ENCODE measurements at places on chromosomes 11 and 22.

DNA sequence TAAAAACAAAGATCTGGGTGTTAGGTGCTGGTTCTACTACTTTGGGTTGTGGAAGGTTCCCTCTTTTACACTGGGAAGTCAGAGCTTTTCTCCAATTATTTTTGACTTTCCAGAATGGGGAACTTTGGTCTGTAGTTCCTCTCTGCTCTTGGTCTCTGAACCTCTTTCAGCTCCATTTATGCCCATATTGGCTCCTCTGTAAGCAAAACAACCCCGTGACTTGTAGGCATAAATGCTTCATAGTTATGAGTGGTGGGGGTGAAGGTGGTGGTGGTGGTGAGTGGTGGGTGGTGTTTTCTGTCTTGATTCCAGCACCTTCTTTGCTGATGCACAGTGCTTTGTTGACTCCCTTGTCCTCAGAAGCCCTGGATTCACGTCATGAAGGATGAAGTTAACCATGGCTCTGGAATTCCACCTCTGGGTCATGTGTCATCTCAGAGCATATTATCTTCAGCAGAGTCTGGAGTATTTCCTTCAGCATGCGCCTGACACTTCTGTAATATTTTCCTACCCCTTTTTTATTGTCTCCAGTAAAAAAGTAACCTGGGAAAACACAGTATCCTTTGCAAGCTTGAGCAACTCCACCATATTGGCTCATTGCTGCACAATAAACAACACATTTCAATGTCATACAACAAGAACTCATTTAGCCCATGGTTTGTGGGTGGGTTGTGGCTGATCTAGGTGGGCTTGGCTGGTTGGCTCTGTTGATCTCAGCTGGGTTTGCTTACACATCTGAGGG, 24.1 kb upstream of the GRK3 start:
- no peak for DNase-seq

- DNase-seq = no peak
These were observed 79.3 kb upstream of the CRTAM start for GRCh38 chr11:122758974-122759373.

GRCh38 chr22:20554824-20555223, 47.4 kb downstream of the MED15 start:
- no peak for DNase-seq

DNA sequence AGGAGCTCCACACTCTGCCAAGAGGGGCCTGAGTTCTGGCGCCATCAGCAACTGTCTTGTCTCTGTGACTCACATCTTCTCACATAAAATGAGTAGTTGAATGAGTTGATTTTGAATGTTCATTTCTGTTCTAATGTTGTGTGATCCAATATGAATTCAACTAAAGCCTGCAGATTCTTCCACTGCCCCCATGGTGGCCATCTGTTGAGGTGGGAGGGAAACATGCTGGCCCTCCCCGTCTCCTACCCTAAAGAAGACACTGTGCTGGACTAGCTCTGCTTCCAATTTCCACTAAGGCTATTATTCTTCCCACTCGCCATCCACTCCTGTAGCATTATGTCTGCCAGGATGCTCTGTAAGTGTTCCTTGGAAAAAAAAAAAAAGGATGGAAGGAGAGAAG, 555.6 kb upstream of the LARGE1 start:
- DNase-seq = no peak

DNA sequence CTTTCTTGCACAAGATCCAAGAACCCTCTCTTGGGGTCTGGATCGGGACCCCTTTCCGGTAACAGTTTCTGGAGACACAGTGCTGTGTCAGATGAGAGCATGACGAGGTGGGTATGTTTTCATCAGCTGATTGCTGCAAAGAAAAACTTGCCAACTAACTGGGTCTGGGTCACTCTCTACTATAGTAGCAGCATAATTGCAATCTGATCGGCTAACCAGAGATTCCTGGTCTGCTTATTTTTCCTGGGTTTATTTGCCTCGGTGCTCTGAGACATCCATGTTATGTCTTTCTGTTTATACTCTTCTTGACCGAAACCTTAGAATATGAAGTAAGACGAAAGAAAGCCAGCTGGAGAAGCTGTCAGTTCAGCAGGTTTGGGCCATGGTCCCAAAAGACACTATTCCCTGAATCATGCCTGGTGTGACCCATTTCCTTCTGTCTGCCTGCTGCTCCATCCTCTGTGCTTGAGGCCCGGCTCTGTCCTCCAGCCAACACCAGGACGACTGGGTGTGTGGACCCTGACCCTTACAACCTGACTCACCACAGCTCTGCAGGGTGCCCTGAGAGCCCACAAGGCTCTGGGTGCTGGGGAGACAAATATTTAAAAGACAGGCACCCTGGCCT, 24.1 kb upstream of the CLMP start:
- no peak for DNase-seq

DNA sequence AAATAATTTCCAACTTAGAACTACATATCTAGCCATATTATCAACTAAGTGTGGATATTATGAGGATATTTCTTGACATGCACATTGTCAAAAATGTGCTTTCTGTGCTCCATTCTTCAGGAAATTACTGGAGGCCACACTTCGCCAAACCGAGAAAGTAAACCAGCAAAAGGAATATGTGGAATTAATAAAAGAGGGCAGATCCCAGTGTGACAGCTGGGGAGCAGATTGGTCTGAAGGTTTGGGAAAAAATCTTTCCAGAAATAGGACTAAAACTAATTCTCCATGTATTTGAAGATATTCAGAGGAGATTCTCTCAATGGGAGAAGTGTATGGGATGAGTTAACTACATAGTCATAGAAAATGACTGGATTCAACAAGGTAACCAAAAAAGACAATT, 546.9 kb upstream of the API5 start:
- no peak for DNase-seq

DNA sequence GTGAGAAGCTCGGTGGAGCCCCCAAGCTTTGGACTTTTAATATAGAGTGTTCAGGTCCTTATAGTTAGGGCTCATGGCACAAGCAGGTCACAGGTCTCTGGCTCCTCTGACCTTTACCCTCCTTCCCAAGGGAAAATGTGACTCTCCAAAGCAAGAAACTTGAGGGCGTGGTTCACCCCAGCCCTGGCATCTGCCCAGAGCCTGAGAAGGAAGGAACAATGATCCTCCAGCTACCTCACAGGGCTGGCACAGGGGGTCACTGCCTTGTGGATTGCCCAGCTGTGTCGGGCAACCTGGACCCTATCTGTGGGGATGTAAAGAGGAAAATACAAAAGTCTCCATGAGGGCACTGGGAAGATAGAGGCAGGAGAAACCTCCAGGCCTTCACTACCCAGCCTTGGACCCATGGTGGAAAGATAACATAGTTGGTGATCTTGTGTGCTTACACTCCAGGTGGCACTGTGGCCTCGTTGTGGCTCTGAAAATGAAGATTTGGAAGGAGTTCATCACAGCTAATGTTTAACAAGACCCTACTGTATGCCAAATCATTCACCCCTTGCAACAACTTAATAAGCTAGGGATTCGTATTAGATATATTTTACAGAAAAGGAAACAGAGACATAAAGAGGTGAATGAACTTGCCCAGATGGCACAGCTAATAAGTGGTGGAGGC, 3.8 kb upstream of the ZNF195 start:
- no peak for DNase-seq

DNA sequence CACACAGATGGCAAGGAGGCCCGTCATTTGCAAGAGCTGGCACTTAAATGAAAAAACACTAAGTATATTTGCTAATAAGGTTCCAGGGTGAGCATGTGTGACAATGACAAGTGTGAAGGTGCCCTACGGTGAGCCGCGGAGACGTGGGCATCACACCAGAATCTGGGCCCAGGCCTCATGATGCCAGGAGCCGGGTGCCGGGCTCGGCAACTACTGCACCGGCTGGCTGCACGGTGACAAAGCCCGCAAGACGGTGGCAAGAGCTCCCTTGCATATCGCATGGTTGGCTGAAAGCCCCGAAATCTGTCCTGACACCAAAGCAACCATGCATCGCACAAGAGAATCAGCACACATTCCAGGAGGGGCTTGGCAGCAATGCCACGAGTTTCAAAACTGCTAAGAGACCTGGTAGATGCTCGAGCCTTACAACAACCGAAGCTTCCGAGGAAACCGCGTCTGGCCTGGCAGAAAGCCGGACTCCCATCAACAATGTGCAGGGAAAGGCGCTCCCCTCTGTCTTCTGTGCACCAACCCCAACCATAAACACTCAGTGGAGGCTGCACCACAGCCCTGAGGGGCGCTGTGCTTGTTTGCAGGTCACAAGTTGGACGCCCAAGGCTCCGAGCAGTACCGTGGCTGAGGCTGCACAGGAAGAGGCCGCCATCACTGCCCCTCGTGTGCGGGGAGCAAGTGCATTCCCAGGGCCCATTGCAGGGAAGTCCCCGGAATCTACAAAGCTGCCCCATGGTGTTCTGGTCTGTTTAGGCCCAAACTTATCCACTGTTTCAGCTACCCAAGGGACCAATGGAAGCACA, 339.7 kb downstream of the CTTN start:
- DNase-seq = no peak

DNA sequence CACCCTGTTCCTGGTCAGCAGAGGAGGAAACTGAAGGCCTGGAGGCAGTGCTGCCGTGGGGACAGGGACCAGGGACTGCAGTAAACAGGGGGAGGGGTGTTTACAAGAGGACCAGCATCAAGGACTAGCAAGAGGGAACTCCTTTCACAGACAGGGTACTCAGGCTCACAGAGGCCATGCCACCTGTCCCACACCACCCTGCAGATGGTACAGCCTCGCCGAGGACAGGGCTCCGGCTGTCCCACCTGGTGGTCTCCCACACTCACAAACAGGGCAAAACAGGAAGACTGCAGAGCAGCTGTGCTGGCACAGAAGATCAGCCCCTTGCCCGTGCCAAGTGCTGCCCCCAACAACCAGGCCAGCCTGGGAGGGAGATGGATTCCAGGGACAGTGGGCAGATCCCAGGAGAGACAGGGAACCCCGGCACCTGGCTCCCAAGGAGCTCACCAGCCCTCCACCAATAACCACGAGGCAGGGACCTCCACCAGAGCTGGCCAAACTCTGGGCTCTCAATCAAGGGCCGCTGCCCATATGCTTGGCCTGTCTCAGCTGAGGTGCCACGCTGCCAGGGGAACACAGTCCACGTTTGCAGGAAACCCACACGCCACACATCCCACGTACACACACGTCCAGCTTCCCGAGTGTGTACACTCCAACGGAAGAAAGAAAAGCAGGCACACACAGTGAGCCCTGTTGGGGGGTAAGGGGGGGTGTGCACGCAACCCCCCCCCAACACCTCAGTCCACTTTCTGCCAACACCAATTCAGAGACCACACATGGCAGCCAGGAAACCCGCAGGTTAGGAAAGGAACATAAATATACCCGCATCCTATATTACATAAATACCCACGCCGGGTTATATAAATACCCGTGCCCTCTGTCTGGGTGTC, 2.1 kb downstream of the CSNK1E start:
- no peak for DNase-seq

GRCh38 chr11:110991661-110992355, 253.7 kb upstream of the POU2AF2 start:
- no peak for DNase-seq

- DNase-seq = no peak
These were observed 87.7 kb upstream of the HORMAD2 start for GRCh38 chr22:29992341-29993275.

Measured in frontal cortex (tissue), 4 donors.